ENCODE measurements at places on chromosomes 2 and 18.

DNA sequence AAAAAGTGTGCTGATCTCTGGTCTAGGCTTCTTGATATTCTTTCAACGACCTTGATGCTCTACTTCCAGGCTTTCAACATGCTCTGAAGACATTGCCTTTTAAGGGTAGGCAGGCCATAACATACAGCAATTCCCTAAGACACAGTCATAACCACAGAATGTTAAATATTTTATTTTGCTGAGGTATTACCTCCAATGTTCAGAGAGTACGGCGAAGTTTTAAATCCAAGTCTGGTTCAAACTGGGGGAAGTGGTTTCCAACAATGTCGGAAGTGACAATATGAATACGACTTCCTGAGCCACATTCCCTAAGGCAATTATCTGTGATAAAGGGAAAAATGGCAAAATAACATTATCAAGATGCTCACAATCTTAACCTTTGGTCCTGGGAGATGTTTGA is 1077.9 kb upstream of the PIK3C3 start:
- DNase-seq = no peak

- DNase-seq = no peak
Measured at GRCh38 chr2:30768708-30769480, 38.4 kb downstream of the CAPN13 start.

DNA sequence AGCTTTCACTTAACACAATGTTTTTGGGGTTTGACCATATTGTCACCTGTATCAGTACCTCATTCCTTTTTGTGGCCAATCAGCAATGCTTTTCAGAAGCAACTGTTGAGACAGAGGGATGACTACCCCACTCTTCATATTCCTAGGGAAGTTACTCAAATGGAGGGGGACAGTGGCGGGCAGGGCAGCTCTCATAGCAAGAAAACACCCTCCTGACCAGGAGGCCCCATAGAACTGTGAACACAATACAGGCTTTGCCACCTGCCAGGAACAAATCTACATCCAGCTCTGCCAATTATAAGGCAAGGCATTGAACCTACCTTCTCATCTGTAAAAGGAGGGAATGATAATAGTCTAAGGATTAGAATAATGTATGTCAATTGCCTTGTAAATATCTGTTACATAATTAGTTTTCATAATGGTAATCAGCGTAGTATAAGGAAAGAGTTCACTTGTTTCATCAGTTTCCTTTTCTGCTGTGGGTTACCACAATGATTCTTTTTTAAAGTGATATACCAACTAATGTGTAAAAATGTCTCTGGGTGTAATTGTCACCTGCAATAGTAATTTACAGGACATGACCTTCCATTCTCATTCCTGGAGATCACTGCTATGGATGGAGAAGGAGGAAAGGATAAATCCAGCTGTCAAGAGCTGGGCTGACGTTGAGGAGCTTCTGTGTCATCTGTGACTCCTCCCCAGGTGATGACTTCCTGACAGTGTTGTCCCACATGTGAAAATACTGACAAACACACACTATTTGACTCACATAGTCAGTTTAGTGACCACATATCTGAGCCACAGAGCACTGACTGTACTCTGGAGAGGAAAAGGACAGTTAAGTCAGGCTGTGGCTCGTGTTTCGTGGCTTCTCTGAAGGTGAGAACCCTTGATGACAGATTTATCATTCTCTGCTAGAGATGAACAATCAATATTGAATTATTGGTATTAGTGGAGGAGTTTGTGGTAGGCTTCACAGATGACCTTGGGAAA is 13.5 kb downstream of the ALPK2 start:
- DNase-seq = no peak

DNA sequence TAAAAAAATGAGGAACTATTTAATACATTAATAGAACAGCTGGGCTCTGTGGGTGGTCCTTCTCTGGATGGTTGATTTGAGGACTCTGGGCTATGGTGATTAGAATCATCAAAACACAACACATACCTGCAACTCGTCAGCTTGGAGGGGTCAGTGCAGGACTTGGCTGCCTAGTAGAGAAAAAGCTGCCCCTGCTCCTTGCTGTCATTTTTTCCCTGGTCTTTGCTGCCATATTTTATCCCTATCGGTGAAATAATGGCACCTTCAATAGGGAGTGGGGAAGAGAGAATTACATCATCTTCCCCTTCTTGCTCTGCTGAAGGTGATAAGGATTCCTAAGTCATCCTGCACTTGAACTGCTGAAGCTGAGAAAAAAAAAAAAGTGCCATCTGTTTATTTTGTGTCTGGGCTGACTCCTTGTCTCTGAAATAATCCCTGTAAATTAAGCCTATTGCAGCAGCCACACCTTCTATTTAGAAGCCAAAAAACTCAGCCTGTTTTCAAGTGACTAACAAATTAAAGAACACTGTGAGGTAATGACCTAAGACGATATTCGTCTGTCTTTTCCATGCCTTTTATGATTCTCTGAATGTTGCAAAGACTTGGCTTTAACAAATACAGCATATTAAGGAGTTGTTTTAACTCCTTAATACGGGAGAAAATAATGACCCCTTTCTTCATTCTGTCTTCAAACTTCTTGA is 89.3 kb downstream of the ACVR1 start:
- DNase-seq = no peak

DNA sequence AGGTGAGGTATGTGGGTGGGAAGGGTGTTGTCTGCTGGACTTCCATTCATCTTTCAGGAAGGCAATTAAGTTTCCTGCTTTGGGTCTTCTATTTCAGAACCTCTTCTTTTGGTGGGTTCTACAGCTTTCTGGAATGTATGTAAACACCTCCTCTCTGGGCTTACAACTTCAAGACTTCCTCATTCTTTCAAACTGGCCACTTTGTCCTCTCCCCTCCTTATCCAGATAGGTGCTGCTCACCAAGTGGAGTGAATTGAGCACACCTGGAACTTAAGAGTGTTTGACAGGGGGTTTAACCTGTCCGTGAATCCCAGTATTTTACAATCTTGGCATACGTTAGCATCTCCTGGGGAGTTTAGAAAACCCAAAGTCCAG is 5.2 kb upstream of the MRPL33 start:
- DNase-seq = no peak

DNA sequence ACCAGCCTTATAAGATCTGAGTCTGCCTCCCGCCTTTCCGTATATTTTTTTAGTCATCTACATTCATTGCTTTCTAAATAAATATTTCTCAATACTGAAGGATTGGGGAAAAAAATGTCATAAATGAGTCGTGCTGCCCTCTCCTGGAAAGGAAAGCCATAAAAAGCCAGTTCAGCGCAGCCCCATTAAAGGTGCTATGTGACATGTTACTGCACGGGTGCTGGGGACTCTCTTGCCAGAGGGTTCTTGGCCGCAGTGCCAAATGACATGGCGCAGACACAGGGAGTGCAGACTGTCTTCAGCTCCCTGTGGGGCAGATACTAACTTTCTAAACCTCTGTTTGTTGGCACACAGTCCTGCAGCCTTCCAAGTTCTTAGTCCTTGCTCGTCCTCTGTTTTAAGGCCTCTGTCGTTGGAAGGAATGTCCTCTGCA is 53.7 kb upstream of the MAP3K20 start:
- DNase-seq = no peak

DNA sequence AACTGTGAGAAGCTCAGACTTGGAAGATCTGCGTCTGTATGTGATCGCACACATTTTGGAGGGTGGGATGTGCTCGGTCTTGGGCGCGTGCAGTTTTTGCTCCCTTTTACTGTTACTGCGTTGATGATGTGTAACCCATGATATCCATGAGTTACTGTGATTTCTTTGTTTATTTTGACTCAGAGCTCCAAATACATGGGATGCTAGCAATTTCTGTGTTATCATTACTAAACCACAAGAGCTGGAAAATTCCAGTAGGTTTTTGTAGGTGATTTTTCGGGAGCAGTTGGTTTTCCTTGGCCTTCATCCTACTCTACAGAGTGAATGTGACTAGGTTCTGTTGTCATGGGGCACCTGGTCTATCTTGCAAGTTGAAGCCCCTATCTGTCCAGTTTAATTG is 124.2 kb downstream of the AGAP1 start:
- no peak for DNase-seq

GRCh38 chr2:29343830-29344229 is 228.6 kb downstream of the CLIP4 start:
- no peak for DNase-seq

- DNase-seq = no peak
Measured at GRCh38 chr2:187299122-187299906, 148.7 kb downstream of the CALCRL start.

DNA sequence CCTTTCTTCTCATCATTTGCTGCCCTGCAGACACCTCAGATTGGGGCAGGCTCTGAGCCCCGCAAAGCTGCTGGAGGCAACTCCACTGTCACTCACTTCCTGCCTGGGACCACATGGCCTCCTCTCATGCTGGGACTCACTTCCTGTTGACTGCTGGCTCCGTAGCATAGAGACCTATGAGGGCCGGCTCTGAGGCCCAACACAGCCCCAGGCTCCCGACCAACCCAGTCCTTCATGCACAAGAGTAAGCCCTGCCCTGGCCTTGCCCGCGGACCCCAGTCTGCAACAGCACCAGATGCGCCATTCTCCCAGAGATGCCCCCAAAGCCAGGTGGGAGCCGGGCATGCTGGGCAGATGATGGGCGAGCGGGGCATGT is 55.7 kb downstream of the DNMT3A start:
- DNase-seq = peak; percentile 28

DNA sequence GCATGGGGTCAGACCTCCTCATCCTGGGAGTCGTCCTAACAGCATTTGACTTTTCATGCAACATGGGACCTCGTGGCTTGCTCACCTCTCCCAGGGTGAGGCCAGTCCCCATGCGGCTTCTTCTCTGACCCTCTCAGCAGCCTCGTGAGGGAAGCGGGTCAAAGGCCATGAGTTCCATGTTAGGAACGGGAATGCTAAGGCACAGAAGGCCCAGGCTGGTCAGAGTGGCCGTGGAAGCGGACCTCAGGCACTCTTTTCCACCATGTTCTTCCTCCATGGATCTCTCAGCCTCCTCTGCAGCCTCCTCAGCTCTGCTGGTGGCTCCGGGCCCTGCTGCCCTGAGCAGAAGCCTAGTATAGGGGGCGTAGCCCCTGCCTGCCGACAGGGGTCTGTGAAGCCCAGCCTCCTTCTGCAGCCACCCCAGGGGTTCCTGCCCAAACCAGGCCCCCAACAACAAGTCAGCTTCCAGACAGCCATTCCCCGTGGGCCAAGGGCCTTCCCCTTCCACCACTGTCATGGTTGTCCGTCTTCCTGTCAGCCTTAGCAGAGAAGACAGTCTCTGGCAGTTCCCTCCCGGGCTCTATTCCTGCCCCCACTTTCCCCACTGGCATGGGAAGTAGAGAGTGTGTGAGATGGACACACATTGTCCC is 60.0 kb upstream of the OTOF start:
- DNase-seq = no peak

DNA sequence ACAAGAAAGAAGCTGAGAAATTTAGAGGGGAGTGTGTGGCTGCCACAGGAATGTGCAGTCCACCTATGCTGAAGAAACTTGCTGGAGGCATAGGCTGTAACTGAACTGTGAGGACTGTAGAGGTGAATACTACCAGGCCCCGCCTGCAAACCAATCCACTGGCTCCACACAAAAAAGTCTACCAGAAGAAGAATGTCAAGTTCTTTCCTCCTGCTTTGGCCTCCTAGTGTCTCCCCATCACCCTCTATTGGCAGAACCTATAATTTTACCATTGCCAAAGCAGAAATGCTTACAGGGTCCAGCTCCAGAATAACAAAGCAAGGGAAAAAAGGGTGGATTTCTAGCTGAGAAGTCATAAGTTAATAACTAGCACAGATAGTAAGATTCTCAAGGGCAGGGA is 5.9 kb upstream of the ATP5MC3 start:
- no peak for DNase-seq

DNA sequence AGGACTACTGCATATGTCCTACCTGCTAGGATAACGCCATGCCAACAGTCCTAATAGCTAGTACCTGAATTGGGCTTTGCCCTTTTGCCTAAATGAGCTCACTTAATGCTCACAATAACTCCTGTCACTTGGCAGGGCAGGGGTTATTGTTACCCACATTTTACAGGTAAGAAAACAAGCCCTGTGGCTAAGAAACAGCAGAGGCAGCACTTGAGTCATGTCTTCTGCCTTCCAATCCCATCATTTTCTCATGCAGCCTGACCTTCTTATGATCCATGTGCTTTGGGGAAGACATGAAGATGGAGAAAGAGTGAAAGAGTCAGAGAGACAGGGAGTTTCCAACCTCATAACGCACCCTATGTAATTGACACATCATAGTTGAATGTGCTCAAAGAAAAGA is 33.6 kb upstream of the LPIN1 start:
- DNase-seq = no peak

- DNase-seq = no peak
Measured at GRCh38 chr2:122341007-122341406, 585.6 kb downstream of the TSN start.

DNA sequence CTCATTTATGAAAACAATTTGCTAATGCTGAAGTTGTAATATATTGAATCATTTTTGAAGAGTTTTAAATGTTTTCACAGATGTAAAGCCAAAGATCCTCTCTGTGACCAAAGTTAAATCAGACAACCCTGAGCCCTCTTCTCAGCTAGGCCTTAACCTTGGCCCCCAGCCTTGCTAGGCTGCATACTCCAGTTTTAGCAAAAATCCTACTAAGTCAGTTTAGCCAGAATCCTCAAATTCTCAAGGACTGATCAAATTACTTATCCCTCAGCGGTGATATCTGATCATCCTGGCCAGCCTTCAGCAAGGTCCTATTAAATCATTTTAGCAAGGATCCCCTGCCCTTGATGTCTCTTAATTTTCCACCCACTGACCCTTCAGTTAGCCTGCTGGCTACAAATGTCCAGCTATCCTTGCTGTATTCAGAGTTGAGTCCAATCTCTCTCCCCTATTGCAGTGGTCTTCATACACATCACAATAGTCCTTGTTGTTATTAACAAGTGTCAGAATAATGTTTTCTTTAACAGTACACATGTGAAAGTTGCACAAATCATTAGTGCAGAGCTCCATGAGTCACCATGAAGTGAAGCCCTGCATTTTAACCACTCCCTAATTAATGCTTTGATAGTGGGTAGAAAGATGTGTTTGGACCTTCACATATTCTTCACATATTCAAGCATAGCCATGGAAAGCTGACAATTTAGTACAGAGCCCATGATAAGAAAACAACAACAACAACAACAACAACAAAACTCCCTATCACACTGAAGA is 206.4 kb downstream of the NBAS start:
- no peak for DNase-seq

DNA sequence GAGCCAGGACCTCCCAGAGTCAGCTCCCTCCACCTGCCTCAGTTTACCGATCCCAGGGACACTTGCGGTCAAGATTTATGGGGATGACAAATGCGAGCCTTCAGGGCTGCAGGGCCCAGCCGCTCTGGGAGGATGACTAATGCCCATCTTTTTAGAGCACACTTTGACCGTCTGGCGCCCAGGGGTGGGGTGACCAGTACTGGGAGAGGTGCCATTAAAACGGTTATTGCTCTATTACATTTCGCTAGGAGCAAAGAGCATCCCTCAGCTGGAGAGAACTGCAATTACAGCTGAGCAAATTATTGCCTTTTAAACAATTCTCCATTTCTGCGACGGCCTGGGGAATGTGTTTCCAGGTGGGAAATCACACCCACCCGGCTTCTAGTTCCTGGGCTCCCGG is 42.6 kb upstream of the HPCAL1 start:
- DNase-seq = no peak
